ENCODE measurements at places on chromosomes 6 and 20.

DNA sequence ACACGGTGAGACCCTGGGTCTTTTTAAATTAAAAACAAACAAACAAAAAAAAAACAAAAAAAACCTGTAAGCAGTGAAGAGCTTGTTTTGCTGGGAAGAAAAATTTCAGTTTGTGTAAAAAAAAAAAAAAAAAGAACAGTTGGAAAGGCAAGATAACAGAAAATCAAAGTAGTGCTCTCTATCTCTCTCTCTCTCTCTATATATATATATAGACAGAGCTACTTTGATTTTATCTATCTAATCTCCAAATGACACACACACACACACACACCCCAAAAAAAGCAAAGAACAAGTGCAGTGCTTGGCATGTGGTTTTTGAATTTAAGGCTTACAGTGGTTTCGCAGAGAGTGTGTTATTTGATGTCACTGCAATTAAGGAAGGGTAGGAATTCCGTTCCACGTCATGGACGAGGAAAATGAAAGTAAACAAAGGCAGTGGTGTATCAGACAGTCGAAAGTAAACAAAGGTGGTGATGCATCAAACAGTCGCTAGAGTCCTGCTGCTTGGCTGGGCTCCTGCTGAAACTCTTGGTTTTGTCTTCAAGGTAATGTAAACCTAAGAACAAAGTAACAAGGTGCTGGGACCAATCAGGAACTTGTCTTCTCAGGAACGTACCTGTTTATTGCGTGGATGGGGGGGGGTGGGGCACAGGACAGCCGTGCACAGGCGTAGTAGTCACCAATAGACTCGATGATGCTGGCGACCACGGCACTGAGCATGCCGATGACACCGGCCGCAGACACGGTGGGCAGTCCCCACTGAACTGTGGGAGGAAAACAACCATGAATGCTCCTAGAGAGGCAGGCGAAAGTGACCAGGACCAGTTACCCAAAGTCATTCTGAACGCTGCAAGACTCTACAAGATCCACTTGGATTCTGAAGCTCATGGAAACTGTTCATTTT is 131.8 kb downstream of the SLC23A2 start:
- peak; percentile 13 for DNase-seq

DNA sequence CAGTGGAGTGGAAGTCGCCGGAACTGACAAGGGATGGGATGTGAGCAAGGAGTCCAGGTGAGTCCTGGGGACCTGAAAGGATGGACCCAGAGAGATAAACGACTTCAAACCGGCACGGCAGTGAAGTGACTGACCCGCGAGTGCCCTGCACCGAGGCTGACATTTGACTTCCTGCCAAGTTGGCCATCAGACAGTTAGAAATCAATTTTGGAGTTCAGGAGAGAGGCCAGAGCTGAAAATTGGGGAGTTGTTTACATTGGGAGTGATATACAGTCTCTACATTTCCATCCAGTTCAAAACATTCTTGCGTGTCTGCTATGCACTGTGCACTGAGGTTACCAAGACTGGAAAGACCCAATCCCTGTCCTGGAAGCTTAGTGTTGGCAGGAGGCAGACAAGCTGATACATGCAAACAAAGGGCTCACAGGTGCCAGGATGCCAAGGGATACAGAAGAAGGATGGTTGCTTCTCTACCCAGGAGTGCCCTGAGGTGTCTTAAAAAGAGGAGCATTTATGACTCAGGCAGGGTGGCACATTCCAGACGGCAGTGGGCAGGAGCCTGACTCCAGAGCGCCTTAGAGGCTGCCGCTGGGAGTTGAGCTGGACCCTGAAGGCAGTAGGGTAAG is 186.6 kb downstream of the MTHFD1L start:
- no peak for DNase-seq

GRCh38 chr6:96235927-96236326 is 220.2 kb downstream of the FUT9 start:
- DNase-seq: no peak

- no peak for DNase-seq
Observed at GRCh38 chr20:56893226-56893917, 264.3 kb downstream of the TFAP2C start.

- DNase-seq: no peak
Observed at GRCh38 chr6:93713974-93714373, 294.6 kb upstream of the EPHA7 start.

GRCh38 chr6:144586986-144587385 is 301.9 kb downstream of the UTRN start:
- DNase-seq: no peak

GRCh38 chr6:168355716-168356522 is 36.3 kb upstream of the DACT2 start:
- peak; percentile 27 for DNase-seq

DNA sequence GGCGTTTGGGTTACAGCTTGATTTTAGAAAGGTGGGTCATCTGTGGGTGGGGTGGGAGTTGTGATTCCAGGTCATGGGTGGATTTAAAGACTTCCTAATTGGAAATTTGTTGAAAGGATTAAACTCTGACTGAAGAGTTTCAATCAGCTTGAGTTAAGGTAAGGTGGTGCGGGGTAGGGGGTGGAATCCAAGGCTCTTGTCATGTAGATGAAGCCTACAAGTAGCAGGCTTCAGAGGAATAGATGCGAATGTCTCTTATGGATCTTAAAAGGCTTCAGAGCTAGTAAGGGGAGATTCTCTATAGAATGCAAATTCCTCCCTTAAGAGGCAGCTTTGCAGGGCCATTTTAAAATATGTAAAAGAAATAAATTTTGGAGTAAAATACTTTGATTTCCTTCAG is 645.3 kb downstream of the FRK start:
- no peak for DNase-seq

- no peak for DNase-seq
Observed at GRCh38 chr20:10857352-10858070, 183.7 kb upstream of the JAG1 start.

DNA sequence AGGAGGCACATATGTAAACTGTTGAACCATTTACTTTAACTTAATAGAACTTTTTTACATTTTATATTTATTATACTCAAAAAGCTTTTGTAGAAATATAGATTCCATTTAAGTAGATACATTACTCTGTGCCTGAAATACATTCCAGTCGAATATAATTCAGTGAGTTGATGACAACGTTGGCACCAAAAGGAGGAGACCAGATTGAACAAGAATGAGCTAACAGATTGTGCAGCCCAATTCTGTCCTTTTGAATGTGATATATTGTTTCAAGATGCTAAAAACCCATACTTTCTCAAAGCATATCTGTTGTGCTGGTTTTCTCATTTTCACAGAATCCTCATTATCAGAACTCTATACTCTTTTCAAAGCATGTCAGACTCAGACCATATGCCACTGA is 147.4 kb upstream of the SIM1 start:
- DNase-seq: no peak

- no peak for DNase-seq
Observed at GRCh38 chr6:110139052-110139451, 40.4 kb downstream of the WASF1 start.

- DNase-seq: no peak
Observed at GRCh38 chr20:18921291-18921690, 107.7 kb downstream of the SCP2D1 start.

DNA sequence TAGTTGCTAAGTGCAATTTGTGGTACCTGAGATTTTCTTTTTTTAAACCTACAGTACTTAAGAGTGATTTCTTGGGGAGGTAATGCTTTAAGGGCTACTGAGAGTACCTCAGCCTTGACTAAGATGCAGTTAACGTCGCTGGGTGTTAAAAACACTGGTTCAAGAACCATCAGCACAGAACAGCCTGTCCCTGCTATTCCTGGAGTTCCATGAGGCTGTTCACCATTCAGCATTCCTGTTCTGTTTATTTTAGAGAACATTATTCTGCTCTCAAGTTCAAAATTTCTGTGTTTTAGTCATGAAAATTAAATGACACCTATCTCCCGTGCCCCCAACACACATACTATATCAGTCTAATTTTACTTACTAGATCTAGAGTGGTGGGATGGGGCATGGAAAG is 1.7 kb upstream of the PRELID3B start:
- DNase-seq: no peak

DNA sequence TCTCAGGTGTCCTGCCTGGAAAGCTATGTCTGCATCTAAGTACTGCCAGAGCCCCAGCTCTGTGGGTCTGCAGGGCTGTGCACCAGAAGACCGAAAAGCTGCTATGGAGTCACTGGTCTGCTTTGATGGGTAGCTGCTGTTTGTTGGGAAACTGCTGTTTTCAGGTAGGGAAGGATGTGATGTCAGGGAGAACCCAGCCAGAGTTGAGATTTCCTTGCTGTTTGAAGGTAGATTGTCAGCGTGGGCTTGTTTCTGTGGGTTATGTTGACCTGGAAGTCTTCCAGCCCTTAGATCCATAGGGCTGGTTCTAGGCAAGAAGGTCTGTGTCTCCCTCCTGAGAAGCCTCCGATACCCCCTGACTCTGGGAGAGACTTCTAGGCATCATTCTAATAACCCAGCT is 12.2 kb upstream of the SHLD1 start:
- DNase-seq: no peak

DNA sequence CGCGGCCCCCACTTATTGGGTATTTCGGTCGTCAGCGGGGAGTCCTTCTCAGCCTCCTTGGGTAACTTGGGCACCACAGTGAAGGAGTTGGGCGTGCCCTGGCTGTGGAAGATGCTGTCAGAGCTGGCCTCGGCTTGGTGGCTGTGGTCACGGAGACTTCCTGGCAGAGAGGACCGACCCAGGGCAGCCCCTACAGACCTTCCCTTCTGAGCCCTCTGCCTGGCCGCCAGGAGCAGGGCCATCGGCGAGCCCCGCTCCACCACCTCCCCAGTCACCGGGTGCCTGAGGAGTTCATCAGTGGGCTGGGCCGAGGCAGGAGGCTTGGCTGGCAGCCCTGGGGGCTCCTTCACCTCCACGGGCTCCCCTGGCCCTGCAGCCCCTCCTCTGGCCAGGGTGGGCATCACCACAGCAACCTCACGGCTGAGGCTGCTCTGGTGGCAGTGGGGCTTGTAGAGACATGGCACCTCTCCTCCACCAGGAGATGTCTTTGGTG is 37.2 kb downstream of the C6orf132 start:
- DNase-seq: no peak

GRCh38 chr6:1832358-1832757 is 222.6 kb downstream of the FOXC1 start:
- DNase-seq: no peak

DNA sequence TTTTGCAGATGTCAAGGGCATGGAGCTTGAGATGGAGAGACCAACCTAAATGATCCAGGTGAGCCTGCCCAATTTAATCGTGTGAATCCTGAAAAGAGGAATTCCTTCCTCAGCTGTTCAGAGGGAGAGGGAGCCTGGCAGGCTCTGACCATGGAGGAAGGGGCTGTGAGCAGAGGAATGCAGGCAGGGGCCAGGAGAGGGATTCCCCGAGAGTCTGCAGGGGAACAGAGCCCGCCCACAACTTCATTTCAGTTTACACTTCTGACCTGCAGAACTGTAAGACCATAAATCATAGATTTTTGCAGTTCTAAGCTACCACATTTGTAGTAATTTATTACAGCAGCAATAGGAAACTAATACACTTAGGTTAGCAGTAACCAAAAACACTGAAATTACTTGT is 164.1 kb downstream of the TBXT start:
- DNase-seq: no peak

- peak; percentile 58 for DNase-seq
Observed at GRCh38 chr20:20737158-20737557, 24.7 kb upstream of the RALGAPA2 start.

GRCh38 chr6:2914318-2914660 is 11.2 kb upstream of the SERPINB9 start:
- no peak for DNase-seq

DNA sequence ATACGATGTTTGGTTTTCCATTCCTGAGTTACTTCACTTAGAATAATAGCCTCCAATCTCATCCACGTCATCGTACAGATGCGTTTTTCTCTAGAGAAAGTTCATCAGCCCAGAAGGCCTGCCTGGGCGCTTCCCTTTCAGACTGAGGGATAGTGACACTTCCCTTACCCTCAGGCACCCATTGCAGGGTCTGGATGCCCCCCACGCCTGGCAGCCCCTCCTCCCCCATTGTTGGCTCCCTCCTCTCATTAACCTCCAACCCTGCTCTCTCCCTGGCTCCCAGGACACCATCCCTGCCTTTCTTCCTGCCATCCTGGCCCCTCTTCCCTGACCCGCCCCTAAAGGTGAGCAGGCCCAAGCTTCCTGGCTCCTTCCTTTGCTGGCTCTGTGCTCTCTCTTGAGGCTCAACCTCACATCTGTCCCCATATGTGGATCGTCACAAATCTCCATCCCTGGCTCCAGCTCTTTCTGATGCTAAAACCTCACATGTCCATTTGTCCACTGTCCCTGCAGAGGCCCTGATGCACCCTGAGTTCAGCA is 145.2 kb downstream of the SYCP2 start:
- no peak for DNase-seq

DNA sequence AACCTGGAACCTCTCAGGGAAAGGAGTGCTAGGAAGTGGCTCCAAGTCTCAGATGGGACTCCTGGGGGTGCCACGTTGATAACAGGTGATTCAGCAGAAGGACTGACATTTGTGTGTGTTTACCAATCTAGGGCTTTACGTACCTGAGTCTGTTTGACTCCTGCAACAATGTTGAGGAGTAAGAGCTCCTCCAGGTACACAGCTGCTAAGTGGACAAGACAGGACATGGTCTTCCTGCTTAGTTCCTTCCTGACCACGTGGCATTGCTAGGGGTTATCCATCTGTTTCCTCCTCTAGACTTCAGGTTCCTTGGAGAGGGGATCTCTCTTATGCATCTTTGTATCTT is 164.5 kb upstream of the SLC24A3 start:
- DNase-seq: no peak

DNA sequence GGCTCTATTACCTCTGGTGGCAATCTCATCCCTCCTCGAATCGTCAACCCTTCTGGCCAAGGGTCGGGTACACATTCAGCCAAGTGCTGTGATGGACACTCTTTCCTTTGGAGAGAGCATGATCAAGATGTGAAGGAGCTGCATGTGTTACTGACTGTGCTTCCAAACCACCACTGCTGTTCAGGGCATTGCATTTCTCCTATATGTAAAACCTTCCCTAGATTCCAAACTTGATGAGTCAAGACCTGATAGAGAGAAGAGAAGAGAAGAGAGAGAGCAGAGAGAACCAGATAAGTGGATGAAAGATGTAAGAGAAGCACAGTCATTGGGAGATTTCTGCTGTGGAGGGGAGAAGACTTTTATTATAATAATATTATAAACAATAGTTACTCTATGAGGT is 162.2 kb downstream of the KCNQ5 start:
- no peak for DNase-seq

DNA sequence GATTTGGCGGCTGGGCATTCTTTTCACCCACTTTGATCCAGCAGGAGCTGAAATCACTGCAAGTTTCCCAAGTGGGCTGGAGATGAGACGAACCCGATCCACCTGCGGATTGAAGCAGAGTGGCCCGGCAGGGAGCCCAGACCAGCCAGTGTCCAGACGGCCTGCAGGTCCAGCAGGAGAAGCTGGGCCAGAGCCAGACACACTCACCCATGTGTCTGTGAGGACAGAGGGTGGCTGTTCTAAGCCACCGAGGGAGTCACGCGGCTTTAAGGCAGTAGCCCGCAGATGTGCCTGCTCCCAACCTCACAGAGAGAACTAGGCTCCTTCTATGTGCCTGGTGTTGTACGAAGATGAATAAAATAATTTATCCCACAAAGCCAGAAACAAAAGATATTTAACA is 200.7 kb downstream of the WDR27 start:
- no peak for DNase-seq
